ENCODE measurements at places on chromosomes 16 and 17.

DNA sequence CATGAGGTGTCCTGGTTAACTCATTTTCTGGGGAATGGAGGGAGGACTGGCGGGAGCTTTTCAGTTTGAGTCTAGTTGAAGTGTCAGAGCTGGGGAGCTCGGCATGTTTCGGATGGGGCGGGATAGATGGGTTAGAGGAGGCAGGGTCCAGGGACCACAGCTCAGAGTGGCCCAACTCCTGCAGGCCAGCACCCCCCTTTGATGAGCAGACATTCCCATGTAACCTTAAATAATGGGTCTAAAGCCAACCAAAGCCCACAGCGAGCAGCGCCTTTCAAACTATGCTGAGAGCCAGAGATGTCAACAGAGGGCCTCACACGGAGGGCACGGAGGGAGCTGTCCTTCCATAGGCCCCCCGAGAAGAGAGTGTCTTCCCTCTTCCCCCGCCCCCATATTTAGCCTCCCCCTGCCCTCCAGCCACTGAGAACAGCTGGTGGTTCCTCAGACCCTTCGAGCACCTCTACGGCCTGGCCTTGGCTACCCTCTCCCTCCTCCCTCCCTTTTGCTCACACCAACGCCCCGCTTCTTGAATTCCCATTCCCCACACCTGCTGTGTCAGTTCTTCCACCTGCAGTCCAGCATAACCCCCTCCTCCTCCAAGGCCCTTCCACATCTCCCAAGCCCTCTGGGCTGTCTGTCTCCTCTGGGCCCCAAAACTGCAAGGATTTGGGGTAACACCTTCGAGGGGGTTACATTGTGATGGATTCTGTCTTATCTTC, 21.8 kb downstream of the RAB11FIP4 start:
- DNase-seq = no peak

- DNase-seq = no peak
These were observed 51.7 kb upstream of the NOL11 start for GRCh38 chr17:67666028-67666427.

- DNase-seq = peak; percentile 6
These were observed 63.9 kb downstream of the NUP88 start for GRCh38 chr17:5355421-5356129.

- no peak for DNase-seq
These were observed 126.5 kb downstream of the WWOX start for GRCh38 chr16:78225919-78226318.

- no peak for DNase-seq
These were observed 2.4 kb downstream of the VPS25 start for GRCh38 chr17:42775534-42776098.

DNA sequence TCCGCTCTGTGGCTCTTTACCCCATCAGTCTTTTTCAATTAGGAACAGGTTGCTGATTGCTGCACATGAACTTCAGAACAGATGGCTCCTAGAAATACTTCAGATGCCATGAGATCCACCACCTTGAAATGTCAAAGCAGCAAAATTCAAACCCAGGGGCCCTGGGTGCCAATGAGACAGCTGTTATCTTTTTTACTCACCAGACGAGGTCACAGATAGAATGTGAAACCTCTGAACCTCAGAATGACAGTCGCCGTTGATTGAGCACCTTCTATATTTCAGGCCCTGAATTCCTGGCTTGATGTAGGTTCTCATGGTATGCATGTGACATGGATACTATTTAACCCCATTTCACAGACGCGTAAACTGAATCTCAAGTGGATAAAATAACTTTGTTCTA, 63.0 kb downstream of the MAF start:
- no peak for DNase-seq
